K562 (cell line): ENCODE measurements at places on chromosomes 4 and X. TPM values are rescaled to one million over a fixed set of nuclear protein-coding genes. Genes with fewer than 3 reads are reported as not detected.

MYOZ2 gene
- not detected in 2 replicates for polyA plus RNA-seq

GUCY1A1 gene
- not detected in 2 replicates for polyA plus RNA-seq

RBM10 gene
- 35.6 and 37.8 TPM in 2 replicates for polyA plus RNA-seq

PTTG2 gene
- not detected in 2 replicates for polyA plus RNA-seq

PCSK1N gene
- 0.07 and 0.85 TPM in 2 replicates for polyA plus RNA-seq

CTSO gene
- not detected in 2 replicates for polyA plus RNA-seq

SHISA3 gene
- polyA plus RNA-seq = not detected in 2 replicates

C1QTNF7 gene
- polyA plus RNA-seq = not detected in 2 replicates
